ENCODE measurements at places on chromosomes 3 and 15.

DNA sequence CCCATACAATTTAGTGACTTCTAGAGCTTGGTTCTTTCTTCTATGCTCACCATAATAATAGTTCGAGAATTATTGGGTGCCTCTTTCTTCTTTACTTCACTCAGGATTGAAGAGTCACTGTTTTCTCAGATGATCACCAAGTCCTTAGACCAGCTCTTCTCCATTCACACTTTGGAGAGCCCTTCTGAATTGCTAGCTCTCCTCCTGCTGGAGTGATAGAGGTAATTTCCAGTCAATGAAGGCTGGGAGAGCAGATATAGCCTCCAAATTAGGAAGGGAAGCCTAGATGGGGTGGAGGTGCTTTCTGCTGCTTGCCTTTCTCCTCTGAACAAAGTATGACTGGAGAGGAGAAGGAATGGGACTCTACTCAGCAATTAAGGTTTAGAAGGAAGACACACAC, 10.7 kb upstream of the BBX start:
- DNase-seq, result no peak

DNA sequence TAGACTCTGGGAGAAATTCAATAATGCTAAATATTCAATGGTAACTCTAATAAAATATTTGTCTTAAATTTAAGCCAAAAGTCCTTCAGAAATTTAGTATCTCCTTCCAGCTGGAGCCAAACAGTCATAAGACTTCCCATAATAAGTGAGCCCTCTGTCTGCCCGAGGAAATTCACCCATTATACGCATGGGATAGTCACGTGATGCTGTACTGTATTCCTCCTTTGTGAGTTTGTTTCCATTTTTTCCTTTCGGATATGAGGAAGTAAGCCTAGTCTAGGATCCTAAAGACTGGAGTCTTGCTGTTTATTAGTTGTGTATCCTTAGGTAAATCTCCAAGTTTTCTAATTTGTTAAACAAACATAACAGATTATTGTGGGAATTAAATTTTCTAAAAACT, 110.4 kb upstream of the PLAAT1 start:
- DNase-seq, result no peak

- DNase-seq, result no peak
Observed at GRCh38 chr3:46422617-46423016, 15.6 kb downstream of the CCRL2 start.

- no peak for DNase-seq
Observed at GRCh38 chr15:78432664-78433063, 5.4 kb upstream of the IREB2 start.

GRCh38 chr3:101902041-101902440, 52.7 kb downstream of the NFKBIZ start:
- DNase-seq, result no peak

DNA sequence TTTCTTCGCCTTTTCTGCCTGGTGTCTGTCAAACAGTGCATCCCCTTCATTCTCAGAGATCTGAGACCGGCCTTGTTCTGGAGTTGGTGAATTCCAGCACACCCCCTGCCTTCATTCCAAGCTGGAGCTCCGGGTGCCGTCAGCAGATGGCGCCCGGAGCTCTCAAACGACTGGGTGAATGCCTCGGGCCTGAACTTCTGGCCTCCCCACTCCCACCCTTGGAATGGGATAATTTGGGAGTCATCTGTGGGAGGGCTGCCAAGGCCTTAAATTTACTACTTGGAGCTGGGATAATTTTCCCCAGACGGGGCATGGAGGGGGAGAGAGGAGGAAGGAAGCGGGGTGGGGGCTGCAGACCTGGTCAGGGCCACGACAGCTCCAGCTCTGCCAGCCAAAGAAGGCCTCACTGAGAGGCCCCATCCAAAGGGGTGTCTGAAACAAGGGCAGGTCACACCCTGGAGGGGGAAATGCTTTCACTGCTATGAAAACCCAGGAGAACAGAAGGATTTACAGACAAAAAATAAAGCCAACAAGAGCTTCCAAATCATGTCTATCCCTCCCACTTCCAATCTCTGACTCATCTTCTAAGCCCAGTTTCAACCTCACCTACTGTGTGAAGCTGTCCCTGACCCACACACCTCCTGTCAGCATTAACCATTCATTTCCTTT, 187.9 kb downstream of the OPA1 start:
- DNase-seq, result peak; percentile 61

GRCh38 chr3:48685293-48685602, 467 bp downstream of the NCKIPSD start:
- DNase-seq, result no peak

- no peak for DNase-seq
Observed at GRCh38 chr3:150059729-150060128, 89.0 kb upstream of the PFN2 start.

GRCh38 chr3:102078854-102079808, 229.8 kb downstream of the NFKBIZ start:
- DNase-seq, result no peak

GRCh38 chr3:30155755-30156154, 450.6 kb upstream of the TGFBR2 start:
- DNase-seq, result no peak

GRCh38 chr3:114608293-114608692, 314.5 kb downstream of the TIGIT start:
- DNase-seq, result no peak

GRCh38 chr3:181722766-181723425, 11.2 kb downstream of the SOX2 start:
- no peak for DNase-seq

DNA sequence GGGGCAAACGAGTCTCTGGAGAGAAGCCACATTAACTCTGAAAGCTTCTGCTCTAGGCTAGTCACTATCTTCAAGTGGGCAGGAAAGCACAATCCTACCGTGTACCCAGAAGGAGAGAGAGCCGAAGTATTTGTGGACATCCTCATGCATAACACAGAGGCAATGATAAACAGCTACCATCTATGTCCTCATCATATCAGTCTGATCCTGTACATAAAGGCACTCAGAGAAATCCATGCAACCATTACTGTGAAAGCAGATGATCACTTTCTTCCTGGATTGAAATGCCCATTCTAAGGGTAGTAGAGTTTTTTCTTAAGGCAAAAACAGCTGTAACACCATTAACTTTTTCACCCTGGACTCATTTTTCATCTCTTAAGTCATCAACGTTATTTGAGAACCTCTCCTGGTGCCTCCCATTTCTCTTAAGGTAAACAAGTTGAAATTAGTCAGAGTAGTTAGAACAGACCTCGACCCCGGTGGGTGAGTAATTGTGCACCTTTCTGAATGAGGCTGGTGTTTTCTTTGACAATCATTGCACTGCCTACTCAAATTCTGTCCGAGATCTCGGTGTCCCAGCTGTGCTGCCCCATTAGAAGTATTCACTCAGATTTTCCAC, 327.4 kb downstream of the SHQ1 start:
- no peak for DNase-seq

- no peak for DNase-seq
Observed at GRCh38 chr3:37029111-37029510, 35.8 kb downstream of the MLH1 start.

GRCh38 chr15:98763179-98763578, 114.8 kb downstream of the IGF1R start:
- no peak for DNase-seq

DNA sequence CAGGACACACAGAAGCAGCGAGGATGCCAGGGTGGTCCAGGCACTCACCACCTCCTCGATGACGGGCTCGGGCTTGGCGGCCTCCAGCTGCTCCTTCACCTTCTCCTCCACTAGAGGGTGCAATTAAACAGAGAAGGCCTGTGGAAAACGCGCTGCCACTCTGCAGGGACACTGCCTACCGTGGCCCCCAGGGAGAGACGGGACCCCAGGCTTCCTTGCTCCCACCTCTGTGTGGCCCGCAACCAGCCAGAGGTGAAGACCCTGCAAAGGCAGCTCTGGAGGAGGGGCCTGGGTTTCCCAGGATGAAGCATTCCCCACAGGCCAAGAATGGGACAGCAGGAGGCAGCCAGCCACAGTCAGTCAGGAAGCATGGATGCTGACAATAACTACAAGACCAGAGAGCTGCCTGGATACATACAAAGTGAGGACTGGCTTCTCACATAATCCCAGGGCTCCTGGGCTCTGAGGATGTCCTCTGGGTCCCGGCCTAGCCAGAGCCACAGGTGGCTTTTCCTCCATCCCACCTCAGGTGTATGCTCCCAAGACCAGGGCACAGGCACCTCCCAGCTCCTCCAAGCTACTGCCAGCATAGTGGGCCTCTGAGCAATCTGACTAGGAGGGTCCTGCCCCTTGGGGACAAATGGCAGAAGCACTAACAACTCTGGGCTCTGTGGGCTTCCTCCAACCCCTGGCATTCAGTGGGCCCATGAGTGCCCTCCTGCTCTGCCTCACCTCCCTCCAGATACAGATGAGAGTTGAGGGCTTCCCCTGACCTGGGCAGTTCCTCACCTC, 46.2 kb downstream of the PTH1R start:
- DNase-seq, result peak; percentile 84

DNA sequence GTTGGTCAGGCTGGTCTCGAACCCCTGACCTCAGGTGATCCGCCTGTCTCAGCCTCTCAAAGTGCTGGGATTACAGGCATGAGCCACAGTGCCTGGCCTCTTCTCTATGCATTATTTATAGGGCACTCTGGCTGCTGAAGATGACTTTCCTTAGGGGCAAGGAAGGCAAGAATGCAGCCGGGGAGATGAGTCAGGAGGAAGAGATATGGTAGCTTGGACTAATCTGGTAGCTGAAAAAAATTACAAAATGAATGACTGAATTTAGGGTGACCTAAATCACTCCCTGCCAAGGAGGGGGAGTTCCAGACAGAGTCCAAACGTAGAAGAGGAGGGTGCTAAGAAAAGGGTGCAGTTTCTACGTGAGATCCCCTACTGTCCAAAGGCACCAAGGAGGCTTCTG, 14.2 kb downstream of the RHCG start:
- no peak for DNase-seq

DNA sequence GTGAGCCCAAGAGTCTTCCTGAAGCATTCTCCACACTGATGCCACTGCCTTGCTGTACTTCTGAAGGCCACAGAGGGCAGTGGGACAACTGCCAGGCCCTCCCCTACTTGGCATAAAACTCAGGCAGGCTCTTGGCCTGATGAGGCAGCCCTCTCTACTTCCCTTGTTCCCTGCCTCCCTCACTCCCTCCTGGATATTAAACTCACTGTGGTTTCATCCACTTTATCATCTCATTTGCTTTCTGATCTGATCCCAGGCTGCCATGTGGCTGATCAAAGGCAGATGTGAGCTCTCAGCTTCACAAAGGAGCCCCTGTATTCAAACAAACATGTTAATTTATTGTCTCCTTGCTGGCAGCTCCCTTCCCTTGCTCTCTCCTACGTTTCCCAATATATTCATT, 533.5 kb downstream of the IGSF11 start:
- DNase-seq, result no peak

DNA sequence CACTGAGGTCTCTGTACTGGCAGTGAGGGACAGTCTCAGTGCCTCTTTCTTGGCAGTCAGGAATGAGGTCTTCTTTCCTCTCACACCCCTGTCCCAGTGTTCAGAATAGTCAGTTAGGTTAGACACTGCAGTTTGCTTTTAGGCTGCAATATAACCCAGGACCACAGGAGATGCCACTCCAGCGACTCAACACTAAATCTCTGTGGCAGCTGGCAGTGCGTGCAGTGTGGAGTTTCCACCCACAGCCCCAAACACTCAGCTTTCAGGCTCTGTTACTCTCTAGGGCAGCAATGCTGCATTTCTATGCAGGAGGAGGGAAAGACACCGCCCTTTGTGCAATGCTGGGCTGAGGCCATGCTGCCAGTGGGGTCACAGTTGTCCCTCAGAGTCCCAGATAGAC, 150.2 kb upstream of the SUCLG2 start:
- no peak for DNase-seq

- DNase-seq, result no peak
Observed at GRCh38 chr3:194396859-194397756, 2.0 kb downstream of the GP5 start.

GRCh38 chr15:88077296-88078020, 179.1 kb downstream of the NTRK3 start:
- no peak for DNase-seq

GRCh38 chr3:8638994-8639658, 5.5 kb downstream of the SSUH2 start:
- DNase-seq, result no peak

DNA sequence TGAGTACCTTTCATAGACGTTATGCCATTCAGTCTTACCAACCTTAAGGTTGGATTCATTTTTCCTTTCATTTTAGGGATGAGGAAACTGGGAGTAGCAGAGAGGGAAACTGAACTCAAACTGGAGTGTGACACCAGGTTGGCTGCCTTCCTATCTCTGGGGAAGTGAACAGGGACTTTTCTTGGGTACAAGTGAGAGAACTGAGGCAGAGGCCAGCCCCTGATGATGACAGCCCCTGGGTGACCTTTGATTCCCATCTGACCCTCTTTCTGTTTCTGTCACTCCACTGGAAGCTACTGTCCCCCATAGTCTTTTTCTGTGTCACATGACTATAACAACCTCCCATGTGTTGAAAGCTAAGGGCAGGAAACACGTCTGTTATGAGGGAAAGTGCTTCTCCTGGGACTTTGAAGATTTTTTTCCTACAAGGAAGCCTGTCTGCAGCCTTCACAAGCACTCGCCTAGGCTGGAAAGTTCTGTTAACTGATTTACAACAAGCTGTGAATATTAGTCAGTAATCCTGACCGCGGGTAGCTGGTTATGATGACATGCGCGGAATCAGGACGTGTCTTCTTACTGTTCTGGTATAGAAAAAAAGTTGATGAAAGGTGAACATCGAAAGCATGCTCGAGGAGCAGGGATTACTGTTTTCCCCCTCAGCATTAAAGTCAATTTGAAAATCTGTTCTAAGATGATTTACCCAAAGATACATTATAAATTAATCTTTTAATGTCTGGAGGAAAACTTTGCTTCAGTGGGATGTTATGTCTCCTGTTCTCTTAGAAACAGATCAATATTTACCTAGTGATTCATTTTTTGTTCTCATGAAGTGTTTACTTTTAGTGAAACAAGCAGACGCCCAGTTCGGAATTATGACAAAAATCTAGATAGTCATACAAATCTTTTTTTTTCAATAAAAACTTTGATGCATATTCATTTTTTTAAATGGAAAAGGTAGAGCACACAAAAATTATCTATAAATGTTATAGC, 31.5 kb downstream of the ABHD2 start:
- DNase-seq, result no peak

GRCh38 chr15:77017761-77018720, 23.1 kb downstream of the PSTPIP1 start:
- no peak for DNase-seq

GRCh38 chr15:97976766-97977503, 16.4 kb downstream of the ARRDC4 start:
- no peak for DNase-seq

DNA sequence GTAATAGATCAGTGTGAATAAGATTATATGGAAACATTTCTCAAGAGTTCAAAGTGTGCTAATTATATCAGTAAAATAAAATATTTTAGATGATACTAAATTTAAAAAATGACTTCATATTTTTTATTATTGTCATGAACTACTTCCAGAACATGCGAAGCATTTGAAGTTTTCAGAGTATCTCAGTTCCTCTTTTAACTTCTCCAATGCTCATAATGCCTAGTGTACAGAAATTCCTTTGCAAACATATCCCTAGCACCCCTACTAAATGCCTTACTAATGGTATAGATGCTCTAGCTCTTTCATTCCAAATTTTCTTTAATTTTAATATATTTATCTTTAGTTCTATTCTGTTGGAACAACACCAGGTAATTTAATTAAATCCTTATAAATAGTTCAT, 580.4 kb downstream of the CADM2 start:
- no peak for DNase-seq

Data from posterior cingulate gyrus (tissue), 11 donors.